ENCODE measurements at places on chromosomes 4 and X.

DNA sequence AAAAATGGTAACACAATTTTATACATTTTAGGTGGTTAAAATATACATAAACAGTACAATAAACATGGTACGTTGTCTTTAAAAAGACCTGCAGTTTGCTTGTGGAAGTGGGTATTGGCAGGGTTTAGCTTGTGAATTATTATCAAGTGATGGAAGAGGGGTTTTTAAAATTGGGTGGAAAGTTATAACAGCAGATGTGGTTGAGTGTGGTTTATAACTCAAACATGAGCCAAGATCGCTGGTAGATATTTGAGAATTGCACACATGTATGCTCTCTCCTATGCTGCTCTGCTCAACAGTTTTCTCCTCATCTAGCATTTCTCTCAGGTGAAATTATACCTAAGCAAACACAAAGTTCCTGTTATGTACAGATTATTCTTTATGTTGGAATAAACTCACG, 14.0 kb downstream of the EPGN start:
- DNase-seq, result no peak

DNA sequence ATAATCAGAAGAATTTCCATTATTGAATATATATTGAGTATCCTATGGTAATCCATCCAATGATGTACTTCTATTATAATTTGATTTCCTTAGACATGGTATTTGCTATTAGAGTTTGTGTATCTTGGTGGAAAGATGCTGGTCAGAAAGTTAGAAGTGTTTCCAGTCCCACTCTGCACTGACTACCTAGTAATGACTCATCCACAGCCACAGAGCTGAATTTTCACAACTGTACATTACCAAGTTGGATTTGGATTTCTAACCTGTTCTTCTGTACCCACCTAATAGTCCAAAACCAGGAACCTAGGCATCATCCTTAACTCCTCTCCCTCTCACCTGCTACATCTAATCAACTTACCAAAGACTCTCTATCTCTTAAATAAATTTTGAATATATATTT, 145.4 kb downstream of the REELD1 start:
- no peak for DNase-seq

DNA sequence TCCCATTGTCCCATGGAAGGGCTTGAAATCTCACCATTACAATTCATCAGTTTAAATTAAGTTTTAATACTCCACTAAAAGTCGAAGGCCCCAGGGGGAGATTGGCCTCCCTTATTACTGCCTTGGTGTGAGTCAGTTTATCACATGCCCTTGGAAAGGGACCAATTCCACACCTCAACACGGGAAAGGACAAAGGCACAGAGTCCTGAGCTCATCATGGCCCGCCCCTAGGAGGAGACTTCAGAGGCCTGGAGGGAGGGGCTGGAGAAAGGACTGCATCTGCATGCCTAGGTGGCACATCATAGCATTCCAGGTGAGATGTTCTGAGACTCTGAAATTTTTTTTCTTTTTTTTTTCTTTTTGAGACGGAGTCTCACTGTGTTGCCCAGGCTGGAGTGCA, 2.8 kb upstream of the SEL1L3 start:
- peak; percentile 91 for DNase-seq

DNA sequence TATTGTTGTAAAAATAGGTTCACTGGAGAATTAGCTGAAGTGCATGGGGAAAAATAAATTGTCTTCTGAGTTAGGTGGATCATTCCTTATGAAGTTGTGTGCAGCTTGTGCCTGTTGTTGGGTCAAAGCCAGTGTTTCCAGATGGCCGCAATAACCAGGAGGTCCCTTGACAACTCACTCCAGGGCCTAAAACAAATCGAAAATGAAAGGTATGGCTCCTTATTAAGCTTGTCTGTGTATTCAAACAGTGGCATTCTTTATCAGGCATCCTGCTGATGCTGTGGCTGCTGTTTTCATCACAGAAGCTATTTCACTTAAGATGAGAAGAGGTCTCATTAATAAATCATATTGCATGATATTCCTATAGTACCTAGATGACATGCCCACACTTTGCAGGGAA, 80.2 kb downstream of the GRIA2 start:
- no peak for DNase-seq

GRCh38 chrX:136147315-136147901, at the start of gene FHL1:
TSS of gene FHL1 (plus strand) at chrX:136147533.
- DNase-seq, result peak; percentile 66

DNA sequence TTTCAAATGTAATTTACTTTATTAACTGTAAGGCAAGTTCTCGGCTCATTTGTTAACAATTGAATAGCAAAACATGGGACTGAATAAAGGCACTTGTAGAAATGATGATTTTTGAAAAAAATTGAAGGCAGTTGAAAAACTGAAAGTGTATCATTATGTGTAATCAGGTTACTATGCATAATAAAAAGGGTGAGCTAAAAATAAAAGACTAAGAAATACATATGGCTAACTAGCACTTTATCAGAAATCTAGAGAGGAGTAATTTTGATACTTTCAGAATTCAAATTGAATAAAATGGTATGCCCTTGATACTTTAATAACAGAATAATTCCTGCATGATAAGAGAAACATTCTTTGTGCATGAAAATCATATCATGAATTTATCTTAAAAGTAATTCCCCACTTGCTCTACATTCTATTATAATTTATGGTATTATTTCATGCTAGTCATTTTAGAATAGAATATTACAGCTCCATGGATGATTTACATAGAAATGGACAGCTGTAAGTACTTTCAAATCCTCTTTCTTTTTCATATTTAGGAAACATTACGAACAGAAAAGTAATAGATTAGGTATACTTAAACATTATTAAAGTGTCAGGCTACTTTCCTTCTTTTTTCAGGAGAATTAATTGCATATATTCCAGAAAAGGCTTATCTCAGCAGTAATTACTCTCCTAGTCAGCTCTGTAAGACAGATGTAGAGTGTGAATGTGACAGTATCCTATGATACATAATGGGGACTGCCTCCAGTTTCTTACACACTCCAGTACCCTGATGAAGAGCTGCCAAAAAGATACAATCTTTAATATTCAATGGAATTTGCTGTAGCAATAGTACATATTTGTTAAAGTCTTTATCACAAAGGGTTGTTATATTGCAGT, 697.3 kb downstream of the CCSER1 start:
- no peak for DNase-seq

DNA sequence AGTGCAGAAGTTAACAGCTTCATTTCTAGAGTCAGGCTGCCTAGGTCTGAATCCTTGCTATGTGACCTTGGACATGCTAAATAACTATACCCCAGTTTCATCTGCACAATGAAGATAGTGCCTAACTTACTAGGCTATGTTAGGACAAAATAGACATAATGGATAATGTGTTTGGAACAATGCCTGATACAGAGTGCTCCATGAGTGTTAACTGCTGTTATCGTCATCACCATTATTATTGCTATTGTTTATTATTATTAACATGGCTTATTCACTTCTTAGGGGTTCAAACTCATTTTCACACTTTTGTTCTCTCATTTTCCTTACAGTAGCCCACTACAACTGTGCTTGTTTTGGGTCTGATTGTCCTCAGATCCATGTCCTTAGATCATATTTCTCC, 467.7 kb downstream of the SH2D1A start:
- DNase-seq, result no peak

GRCh38 chr4:70183168-70183939, 12.2 kb upstream of the ODAM start:
- DNase-seq, result peak; percentile 61

- DNase-seq, result no peak
These were observed 291.2 kb downstream of the TEX13A start for GRCh38 chrX:104929324-104929723.

GRCh38 chr4:169921237-169921636, 105.0 kb downstream of the MFAP3L start:
- no peak for DNase-seq

DNA sequence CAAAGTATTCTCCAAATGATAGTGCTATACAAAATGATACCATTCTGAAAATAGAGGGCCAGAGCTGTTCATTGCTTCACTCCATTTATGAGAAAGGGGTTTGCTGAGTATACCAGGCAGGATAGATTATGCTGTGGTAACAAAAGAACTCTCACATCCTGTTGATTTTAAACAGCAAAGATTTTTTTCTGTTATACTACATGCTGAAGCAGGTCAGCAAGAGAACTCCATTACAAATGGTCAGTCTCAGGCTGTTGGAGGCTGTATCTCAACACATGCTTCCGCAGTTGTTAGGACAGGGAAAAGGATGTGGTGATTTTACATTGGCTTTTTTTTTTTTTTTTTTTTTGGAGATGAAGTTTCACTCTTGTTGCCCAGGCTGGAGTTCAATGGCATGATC, 13.7 kb upstream of the KLHL5 start:
- no peak for DNase-seq

- no peak for DNase-seq
These were observed 16.1 kb upstream of the STARD8 start for GRCh38 chrX:68631336-68631735.

DNA sequence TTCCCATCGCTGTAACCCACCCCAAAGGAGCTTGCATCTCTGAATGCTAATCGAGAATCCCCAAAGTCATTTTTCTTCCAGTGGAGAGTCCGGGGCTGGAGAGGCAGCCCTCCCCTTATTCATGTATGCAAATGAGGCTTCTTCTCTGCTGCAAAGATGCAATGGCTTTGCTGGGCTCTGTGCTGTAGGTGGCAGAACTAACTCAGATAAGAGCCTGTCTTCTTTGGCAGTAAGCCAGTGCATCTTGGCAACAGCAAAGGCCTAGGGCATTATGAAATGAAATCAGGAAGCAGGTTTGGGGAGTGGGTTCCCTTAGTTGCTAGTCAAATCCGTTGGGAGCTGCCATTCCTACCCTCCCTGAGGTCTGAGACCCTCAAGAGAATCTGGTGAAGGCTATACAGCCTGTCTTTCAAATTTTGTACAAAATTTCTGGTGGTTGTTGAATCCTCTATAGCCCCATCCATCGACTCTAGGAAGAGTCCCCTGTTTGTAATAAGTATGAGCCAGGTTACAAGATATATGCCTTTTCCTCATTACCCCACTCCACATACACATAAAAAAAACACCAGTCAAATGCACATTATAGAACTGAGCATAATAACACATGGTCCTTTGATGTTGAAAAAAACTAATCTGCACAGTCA, 290.6 kb upstream of the TAPT1 start:
- no peak for DNase-seq

DNA sequence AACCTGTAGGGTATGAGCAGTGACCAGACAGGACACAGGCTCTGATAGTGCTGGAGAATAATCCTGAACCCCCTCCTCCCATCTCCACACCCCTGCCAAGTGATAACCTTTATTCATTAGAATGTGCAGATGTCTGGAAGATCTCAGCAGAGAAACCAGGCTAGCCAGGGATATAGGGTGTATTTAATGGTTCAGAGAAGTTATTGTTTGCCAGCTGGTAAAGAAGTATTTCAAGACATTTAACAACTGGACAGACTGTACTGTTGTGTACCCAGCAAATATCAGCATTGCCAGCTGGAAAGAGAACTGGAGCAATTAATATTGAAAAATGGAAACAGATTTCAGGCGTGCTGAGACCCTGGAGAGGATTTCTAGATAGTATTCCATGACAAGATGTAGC, 94.5 kb downstream of the RASGEF1B start:
- DNase-seq, result no peak

DNA sequence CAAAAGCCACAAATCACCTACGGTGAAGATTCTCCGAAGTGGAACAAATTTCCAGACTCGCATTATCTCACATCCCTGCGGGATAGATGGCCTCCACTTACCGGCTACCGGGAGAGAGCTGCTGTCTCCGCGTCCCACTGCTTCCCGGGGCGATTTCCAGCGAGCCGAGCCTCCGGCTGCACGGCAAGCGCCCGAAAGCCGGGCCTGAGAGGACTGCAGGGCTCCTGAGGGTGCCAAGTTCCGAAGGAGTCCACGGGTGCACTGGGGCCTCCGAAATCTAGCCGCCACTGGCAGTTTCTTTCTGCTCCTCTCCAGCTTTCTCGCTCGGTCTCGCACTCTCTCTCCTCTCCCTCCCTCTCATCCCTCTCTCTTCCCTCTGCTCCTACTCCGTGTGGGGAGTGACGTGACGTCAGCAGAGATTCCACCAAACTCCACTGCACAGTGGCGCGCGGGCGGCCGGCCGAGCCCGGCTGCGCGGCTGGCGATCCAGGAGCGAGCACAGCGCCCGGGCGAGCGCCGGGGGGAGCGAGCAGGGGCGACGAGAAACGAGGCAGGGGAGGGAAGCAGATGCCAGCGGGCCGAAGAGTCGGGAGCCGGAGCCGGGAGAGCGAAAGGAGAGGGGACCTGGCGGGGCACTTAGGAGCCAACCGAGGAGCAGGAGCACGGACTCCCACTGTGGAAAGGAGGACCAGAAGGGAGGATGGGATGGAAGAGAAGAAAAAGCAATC, 14.0 kb upstream of the PITX2 start:
- no peak for DNase-seq

GRCh38 chrX:130990723-130991122, 67.4 kb upstream of the ARHGAP36 start:
- DNase-seq, result no peak

DNA sequence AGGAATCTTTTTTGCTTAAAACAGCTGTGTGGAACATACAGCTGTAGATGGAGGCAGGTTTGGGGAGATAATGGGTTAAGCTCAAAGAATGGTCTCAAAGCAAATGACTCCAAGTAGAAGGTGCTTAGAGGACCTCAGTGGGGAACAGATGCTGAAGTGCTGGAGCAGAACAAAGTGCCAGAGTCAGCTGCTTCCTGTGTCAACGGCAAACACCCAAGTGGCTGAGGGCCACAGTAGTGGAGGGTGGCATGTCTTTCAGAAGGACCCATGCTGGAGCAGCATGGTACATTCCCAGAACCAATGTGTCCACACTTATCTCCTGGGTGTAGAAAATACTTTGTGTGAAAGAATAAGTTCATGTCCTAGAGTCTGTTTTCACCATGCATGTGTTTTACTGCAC, 197.5 kb downstream of the CCNG2 start:
- no peak for DNase-seq

GRCh38 chr4:180207921-180208320, 2035.3 kb upstream of the TENM3 start:
- DNase-seq, result no peak

DNA sequence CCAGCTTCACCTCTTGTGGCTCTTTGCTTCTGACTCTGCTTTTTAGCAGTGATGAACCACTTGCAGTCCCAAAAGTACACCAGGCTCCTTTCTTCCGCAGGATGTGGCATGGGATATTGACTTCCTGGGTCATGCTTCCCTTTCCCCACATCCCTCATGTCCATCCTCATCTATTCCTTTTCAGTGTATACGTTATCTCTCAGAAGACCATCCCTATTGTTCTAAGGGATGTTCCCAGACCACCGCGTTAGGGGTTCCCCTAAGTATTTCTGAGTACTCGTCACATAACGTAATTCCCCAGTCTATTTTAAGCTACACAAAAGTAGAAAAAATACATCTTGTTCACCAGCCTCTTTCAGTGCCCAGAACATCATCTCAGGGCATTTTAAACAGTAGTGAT, 71.1 kb upstream of the NLGN4X start:
- no peak for DNase-seq

- DNase-seq, result no peak
These were observed 93.4 kb downstream of the REPS2 start for GRCh38 chrX:17039826-17040225.

DNA sequence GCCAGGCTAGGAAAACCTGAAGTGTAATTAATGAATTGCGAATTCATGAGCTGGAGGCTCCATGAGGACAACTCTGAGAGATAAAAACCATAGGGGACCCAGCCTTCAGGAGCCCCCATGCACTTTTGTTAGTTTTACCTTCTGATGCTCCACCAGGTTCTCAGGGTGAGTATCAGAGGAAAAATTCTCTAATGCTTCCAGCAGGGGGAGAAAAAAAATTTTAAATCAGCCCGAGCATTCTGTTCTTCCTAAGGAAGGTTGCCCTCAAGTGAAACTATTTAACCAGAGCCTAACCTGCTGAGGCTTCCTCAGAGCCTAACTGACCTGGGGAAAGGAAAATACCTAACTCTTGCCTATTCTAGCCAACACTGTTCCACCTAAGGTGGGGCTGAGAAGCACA, 552.6 kb downstream of the PPARGC1A start:
- no peak for DNase-seq
